ENCODE measurements at places on chromosomes 4 and X. TPM values are rescaled to one million over a fixed set of nuclear protein-coding genes. Genes with fewer than 3 reads are reported as not detected.

The PPEF2 gene
- not detected for total RNA-seq

The CYLC1 gene
- not detected for total RNA-seq

The FAM9C gene
- not detected for total RNA-seq

The CSAG2 gene
- not detected for total RNA-seq

The PHEX gene
- 0.36 TPM for total RNA-seq

The PIR gene
- 25.5 TPM for total RNA-seq

The NEUROG2 gene
- not detected for total RNA-seq
